ENCODE measurements at places on chromosomes 3 and 15. TPM values are rescaled to one million over a fixed set of nuclear protein-coding genes. Genes with fewer than 3 reads are reported as not detected.

The PPARG gene
- 128 TPM for total RNA-seq

- H3K27ac ChIP-seq = no peak overlapping the region
- no peak for DNase-seq
- H3K36me3 ChIP-seq = no peaks in the 10 kb centered on the region
Observed at GRCh38 chr15:68590721-68591389, 12.1 kb downstream of the CORO2B start.

GRCh38 chr3:135023996-135024658, 229.1 kb downstream of the EPHB1 start:
- H3K36me3 ChIP-seq = no peaks in the 10 kb centered on the region
- no peak overlapping the region for H3K4me3 ChIP-seq
- H3K27me3 ChIP-seq = no peaks in the 10 kb centered on the region
- no peak for DNase-seq
- H3K27ac ChIP-seq = no peak overlapping the region

DNA sequence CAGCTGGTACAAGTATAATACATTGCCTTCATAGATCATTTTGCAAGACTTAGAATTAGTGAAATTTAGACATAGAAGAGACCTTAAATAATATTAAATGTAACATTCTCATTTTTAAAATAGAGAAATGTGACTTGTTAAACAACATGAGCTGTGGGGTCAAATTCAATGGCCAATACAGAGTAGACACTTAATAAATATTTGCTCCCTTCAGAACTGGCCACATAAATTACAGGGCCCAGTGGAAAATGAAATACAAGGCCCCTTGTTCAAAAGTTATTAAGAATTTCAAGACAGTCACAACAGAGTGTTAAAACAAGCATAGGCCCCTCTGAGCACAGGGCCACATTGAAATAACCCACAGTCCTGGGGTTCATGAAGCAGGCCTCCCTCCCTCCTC, 58.1 kb upstream of the PHLDB2 start:
- no peaks in the 10 kb centered on the region for H3K27me3 ChIP-seq
- DNase-seq = no peak
- H3K4me3 ChIP-seq = no peak overlapping the region
- peak overlapping the region; percentile 73 for H3K27ac ChIP-seq
- H3K4me1 ChIP-seq = peaks cover 27% of the 10 kb centered on the region
